ENCODE measurements at places on chromosomes 7 and 10.

- no peak for DNase-seq
These were observed 72.7 kb downstream of the SEM1 start for GRCh38 chr7:96636979-96637378.

DNA sequence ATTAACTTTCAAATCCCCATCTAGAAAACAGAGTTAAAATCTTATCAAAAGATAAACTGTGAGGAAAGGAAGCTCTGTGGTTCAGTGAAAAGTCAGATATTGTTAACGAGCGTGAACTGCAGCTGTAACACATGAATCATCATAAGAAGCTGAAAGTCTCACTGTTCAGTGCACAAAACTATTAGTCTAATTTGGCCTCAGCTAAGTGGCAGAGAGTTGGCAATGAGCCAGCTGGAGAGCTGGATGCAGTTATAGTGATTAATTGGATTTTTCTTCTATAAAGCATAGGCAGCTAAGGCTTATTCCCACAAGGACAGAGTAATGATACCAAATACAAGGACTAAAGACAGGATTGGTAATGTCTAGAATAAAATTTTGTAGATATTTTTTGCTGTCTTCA lies 101.1 kb upstream of the ABCB5 start:
- peak; percentile 30 for DNase-seq

DNA sequence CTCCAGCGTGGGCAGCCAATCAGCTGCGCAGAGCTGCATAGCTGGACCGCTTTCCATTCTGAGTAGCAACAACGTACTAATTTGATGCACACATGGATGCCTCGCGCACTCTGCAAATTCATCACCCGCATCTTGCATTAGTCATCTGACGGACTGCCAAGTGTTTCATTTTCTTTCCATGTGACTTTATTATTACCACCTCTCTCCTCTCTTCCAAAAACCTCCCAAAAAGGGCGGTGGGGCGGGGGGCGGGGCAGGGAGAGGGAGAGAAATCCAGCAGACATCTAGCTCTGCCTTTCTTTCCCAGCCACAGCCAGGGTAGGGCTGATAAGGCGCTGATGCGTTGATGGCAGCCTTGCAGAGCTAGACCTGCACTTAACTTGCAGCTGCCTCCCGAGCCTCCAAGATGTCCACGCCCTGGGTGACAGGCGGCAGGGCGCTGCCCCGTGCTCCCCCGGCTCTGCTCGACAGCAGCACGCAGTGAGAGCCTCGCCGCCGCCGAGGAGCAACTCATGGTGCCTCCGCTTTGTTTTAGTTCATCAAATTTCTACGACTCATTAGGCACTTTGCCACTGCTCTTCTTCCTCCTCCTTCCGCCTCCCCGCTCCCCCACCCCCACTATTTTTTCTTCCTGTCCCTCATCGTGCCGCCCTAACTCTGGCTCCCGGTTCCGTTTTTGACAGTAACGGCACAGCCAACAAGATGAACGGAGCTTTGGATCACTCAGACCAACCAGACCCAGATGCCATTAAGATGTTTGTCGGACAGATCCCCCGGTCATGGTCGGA lies 147.3 kb downstream of the CELF2 start:
- peak; percentile 92 for DNase-seq

DNA sequence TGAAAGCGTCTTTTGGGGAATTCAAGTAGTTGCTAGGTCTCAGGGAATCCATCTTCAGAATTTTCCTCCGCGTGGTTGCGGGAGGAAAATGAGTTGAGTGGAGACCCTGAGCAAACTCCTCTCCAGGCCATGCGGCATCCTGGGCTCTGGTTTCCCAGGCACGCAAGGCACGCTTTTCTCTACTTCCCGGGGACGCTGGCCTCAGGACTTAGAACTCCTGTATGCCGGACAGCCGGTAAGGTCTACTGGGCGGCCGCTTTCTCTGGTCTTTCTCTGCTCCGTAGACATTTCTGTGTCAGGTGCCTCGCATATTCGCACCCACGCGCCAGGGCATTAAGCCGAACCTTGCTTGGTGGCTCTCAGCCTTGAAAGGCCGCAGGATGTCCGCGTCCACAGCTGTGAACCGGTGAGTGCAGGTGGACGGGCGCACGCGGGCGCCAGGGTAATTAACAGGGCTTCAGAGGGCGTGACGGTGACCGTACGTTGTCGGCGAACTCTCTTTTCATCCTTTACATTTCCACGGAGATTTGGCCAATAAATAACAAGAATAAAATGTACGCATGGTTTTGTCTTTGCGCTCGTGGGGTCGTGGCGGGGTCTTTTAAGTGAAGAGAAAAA lies 992 bp upstream of the RBM20 start:
- DNase-seq = no peak

DNA sequence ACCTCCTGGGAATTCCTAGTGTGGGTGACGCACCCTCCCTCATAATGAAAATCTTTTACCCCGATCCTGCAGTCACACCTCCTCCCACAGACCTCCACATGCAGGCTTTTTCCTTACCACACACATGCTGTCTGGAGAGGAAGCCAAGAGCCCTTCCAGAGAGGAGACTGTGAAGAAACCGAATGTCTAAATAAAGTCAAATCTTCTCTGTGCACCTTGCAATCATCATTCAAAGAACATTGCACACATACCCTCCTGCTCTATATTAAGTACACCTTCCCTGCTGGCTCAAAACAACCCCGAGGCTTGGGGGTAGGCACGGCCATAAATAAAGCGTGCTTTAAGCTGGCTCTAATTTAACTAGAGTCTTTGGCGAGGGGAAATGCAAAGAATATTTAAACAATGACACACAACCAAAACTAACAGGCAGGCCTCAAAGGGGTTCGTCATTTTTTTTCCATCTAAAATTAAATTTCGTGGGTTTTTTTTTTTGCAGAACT lies 34.9 kb downstream of the CALML3 start:
- peak; percentile 91 for DNase-seq

DNA sequence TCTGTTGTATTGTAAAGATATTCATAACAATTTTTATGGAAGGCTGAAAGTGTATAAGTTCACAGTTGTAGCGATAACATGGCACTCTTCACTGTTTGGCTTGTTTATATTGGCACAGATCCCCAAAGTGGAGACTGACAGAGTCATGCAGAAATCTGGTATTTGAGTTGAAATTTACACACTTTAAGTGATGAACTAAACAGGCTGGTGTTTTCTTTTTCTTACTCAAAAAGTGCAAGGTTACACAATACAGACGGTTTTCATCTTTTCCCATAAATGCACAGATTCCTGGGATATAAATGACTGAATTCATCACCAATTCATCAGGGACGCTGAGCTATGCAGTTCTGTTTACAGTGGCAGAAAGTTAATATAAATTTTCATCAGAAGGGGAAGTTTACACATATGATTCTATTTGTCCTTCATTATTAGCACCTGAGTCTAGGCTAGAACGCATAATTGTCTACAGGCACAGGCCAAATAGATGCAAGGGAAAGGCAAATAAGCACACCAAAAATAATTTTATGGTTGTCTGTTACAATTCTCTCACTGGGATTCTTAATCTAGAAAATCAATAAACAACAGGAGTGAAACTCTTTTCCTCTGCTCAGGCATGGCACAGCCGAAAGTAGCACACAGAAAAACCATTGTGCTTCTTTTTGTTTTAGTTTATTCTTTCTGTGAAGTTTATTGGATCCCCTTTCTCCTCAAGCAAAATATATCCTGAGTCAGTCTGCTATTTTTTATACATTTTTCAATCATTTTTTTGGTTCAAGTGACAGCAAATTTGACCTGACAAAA lies 88.0 kb downstream of the FOXP2 start:
- DNase-seq = peak; percentile 47
